ENCODE measurements at places on chromosomes 6 and 20.

- DNase-seq, result no peak
Observed at GRCh38 chr20:43458422-43458924, 777 bp downstream of the SRSF6 start.

GRCh38 chr6:36098920-36099647, 31.2 kb upstream of the MAPK13 start:
- DNase-seq, result no peak

- no peak for DNase-seq
Observed at GRCh38 chr6:37285861-37286311, 27.9 kb upstream of the TMEM217 start.

- no peak for DNase-seq
Observed at GRCh38 chr6:113370508-113371502, 486.3 kb upstream of the MARCKS start.
